Kidney (tissue), 22 donors: ENCODE measurements at places on chromosomes 1 and 21.

- no peak for DNase-seq
These were observed 251.2 kb downstream of the ZNF326 start for GRCh38 chr1:90246069-90246468.

GRCh38 chr1:31573261-31573660, 3.1 kb upstream of the TINAGL1 start:
- DNase-seq = no peak

DNA sequence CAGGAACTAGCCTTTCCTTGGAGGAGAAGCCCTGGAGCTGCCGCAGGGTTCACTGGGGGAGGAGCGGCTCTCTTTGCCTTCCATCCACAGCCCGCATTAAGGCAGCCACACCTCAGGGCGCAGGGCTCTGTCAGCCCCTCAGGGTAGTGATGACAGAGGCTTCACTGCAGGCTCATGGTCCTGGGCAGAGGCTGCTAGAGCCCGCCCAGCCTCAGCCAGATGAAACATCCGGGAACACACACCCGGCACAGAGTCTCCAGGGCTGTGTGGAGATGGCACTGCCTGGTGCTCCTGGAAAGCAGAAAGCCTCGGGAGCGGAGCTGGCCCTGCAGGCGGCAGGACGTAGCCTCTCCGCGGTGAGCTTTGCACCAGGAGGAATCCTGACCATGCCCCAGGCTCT, 29.4 kb upstream of the PEX10 start:
- DNase-seq = no peak

- no peak for DNase-seq
These were observed 20.1 kb downstream of the YTHDF2 start for GRCh38 chr1:28756846-28757245.

GRCh38 chr1:62809788-62810187, 25.9 kb downstream of the ATG4C start:
- DNase-seq = no peak

DNA sequence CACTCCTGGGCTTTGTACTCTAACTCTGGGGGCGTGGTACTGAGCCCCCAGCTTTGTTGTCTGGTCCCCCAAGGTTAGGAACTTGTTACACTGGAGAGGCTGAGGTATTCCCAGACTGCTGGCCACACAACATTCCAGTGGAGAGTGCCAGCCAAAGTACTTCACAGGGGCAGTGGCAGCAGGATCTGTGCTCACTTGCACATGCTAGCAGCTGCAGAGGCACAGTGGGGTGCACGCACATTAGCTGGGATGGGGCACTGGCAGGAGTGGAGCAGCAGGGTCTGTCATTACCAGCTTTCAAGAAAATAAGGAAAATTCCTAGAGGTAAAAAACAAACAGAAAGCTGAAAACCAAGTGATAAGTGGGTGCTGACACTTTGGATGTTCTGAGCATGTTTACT, 31.0 kb downstream of the ZNF691 start:
- DNase-seq = no peak

DNA sequence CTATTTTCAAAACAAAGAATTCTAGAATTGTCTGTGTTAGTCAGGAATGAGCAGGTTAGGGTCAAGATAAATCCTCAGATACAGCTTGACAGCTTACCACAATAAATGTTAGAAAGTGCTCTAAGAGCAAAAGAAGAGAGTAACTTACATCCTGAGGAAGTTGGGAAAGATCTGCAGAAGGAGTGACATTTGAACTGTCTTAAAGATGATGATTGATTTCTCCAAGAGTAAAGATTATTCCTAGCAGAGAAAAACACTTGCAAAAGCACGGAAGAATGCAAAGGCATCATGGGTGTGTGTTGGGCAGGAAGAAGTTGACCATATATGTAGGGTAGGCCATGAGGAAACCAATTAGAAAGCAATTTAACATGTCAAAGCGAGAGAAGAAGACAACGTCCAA, 175.4 kb downstream of the LRRC7 start:
- DNase-seq = peak; percentile 71

GRCh38 chr1:28845786-28846543, 34.0 kb downstream of the OPRD1 start:
- no peak for DNase-seq

GRCh38 chr21:46627726-46628125, 7.7 kb upstream of the PRMT2 start:
- DNase-seq = no peak

GRCh38 chr1:19744335-19744743, 55.4 kb downstream of the TMCO4 start:
- no peak for DNase-seq

DNA sequence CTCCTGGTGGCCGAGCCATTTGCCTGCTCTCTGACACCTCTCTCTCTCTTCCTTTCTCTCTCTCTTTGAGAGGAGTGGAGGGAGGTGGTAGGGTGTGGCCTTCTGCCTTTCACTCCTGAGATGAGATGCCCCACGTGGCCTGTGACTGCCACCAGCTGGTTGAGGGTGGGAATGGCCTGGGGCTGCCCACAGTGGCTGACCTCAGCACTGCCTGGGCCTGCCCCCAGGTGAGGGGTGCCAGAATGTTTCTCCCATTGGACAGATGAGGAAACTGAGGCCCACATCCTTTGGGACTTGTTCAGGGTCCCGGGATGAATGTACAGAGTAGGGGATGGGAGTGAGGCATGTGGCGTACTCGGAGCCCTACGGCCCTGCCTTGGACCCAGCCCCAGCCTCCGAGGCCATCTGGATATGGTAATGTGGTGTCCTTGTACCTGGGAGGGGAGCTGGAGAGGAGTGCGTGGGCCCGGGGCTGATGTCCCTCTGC, 12.7 kb upstream of the C1orf167 start:
- no peak for DNase-seq

DNA sequence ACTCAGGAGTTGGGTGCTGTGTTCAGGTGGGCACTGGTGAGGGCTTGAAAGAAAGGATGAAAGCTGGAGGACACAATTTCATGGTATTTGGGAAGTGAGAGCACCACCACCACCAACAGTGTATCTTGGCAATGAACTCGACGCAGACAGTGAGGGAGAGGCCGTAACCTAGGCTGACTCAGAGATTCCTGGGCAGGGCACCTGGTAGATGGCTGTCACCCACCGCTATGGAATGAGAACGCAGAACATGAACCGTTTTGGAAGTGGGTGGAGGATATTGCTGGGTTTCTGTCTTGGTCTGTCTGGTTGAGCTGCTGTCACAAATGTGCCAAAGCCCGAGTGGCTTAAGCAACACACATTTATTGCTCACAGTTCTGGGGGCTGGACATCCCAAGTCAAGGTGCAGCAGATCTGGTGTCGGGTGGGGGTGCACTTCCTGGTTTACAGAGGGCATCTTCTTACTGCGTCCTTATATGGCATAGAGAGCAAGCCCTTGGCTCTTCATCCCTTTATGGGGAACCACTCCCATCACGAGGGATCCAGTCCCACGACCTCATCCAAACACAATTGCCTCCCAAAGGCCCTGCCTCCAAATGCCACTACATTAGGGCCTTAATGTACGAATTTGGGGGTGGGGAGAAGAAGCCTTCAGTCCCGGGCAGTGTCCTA, 246.3 kb downstream of the SIPA1L2 start:
- DNase-seq = no peak
